ENCODE measurements at places on chromosomes 12 and 14. TPM values are rescaled to one million over a fixed set of nuclear protein-coding genes. Genes with fewer than 3 reads are reported as not detected.

The CCDC91 gene
- 11.6 TPM for polyA plus RNA-seq

The CCDC197 gene
- polyA plus RNA-seq: not detected

The B4GALNT3 gene
- polyA plus RNA-seq: 6.7 TPM

The SERPINA10 gene
- not detected for polyA plus RNA-seq

The LMNTD1 gene
- not detected for polyA plus RNA-seq

The ARHGDIB gene
- 7.7 TPM for polyA plus RNA-seq

The DEPDC4 gene
- not detected for polyA plus RNA-seq

The GLRX5 gene
- 81.0 TPM for polyA plus RNA-seq

The GLIPR1L2 gene
- 1.0 TPM for polyA plus RNA-seq

The RAPGEF3 gene
- 1.5 TPM for polyA plus RNA-seq

The KCNH3 gene
- polyA plus RNA-seq: 3.0 TPM

The NR1H4 gene
- not detected for polyA plus RNA-seq

The GALNT6 gene
- polyA plus RNA-seq: not detected

The SMAGP gene
- polyA plus RNA-seq: not detected

The PITPNM2 gene
- 0.52 TPM for polyA plus RNA-seq

The NEUROD4 gene
- not detected for polyA plus RNA-seq

The PIWIL1 gene
- polyA plus RNA-seq: not detected

The TPH2 gene
- polyA plus RNA-seq: 0.12 TPM

The AVPR1A gene
- 0.06 TPM for polyA plus RNA-seq

The WSCD2 gene
- 7.8 TPM for polyA plus RNA-seq

The PPP1R36 gene
- not detected for polyA plus RNA-seq

The RGS6 gene
- polyA plus RNA-seq: 2.1 TPM

The PGF gene
- not detected for polyA plus RNA-seq

The SLC4A8 gene
- 34.5 TPM for polyA plus RNA-seq
